ENCODE measurements at places on chromosomes 7 and 10.

GRCh38 chr7:43463401-43463980 is 119.4 kb upstream of the STK17A start:
- no peak for DNase-seq

- no peak for DNase-seq
Observed at GRCh38 chr10:117594722-117595121, 52.2 kb downstream of the EMX2 start.

DNA sequence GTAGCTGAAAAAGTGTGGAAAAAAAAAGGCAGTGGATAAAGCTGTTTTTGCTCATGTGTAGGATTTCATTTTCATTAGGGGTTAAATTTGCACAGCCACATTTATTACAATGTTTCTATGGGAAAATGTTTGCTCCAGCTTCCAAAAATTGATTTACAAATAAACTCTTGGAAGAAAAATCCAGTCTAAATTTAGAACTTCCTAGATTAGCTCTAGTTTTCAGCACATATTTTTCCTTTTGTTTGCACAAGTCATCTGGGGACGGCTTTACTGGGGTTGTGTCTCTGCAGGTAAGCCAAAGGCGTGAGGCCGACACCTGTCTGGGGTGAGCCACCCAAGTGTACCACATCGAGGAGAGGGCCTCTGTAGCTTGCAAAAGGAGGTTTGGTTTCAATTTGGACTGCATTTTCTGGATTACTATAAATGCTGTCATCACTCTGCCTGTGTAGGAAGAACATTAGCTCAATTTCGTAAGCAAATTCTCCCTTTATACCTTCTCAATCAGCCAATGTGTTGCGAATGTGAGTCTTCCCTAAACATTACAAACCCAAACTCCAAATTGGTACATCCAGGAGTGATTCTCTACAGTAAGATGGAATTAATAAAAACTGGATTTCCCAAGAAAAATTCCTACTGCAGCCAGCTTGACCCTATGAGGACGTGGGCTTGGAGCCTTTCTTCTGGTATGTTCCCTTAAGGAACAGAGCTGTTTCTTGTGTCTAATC is 89.5 kb upstream of the ZNF438 start:
- no peak for DNase-seq

GRCh38 chr10:59771162-59771807 is 18.0 kb upstream of the MRLN start:
- no peak for DNase-seq

- DNase-seq: no peak
Observed at GRCh38 chr10:3233486-3233990, 61.0 kb upstream of the PITRM1 start.

- DNase-seq: no peak
Observed at GRCh38 chr7:128303643-128304042, 40.1 kb downstream of the RBM28 start.

DNA sequence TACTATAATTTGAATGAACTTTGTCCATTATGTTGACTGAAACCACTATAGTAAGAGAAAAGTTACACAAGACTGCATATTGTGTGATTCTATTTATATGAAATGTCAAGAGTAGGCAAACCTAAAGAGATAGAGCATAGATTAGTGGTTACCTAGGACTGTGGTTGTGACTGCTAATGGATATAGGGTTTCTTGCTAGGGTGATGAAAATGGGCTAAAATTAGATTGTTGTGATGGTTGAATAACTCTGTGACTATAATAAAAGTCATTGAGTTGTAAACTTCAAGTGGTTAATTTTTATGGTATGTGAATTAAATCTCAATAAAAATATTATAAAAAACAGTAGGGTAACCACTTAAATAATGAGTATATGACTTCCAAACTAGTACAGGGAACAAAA is 142.9 kb upstream of the AHR start:
- no peak for DNase-seq

DNA sequence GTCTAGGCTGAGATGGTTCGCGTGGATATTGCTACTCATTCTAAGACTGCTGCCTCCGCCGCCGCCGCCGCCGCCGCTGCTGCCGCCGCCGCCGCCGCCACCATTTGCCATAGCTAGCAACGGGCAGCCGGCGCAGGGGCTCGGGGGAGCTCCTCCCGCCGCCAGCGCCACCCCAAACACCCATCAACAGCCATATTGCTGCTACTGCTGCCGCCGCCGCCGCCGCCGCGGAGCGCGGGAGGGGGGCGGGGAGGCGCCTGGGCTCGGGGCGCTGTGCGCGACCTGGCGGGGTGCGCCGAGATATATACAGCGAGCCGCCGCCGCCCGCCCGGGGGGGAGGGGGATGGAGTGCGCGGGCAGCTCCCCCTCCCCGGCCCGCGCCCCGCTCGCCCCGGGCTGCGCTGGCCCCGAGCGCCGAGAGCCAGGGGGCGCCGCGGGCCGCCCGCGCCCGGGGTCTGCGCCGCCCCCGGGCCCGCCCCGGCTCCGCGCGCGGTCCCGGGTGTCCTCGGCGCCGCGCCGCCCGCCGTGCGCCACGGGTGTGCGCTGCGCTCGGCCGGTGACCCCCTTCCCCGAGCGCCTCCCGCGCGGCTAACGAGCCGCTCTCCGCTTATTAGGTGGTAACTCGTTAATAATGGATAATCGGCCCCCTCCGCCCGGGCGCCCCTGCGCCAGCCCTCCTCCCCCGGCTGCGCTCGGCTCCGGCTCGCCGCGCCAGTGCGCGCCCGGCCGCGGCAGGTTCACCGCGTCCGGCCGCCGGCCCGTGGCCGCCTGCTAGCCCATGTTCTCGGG is at the start of gene KCNMA1:
Gene KCNMA1, minus strand, starts transcription at position 277 of the 789 bp plus-strand sequence.
- no peak for DNase-seq

- DNase-seq: no peak
Observed at GRCh38 chr7:120547605-120548004, 274.6 kb downstream of the KCND2 start.

DNA sequence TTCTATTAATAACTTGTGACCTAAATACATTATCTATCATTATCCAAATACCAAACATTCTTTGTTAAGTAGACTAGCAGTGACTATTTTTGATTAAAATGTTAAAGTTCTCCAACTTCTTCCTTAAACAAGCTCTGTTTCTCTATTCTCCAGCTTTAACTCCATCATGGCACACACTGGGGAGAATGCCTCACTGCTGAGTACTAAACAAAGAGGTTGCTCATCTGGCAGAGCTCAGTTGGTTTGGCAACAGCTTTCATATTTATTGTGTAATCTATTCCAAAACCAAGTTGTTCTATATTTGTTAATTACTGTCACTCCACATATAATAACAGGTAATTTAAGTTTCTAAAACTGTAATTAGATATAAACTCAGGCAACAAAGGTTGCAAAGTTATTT is 89.6 kb downstream of the USP6NL start:
- DNase-seq: no peak

GRCh38 chr7:134996097-134996550 is 9.8 kb downstream of the AGBL3 start:
- no peak for DNase-seq

DNA sequence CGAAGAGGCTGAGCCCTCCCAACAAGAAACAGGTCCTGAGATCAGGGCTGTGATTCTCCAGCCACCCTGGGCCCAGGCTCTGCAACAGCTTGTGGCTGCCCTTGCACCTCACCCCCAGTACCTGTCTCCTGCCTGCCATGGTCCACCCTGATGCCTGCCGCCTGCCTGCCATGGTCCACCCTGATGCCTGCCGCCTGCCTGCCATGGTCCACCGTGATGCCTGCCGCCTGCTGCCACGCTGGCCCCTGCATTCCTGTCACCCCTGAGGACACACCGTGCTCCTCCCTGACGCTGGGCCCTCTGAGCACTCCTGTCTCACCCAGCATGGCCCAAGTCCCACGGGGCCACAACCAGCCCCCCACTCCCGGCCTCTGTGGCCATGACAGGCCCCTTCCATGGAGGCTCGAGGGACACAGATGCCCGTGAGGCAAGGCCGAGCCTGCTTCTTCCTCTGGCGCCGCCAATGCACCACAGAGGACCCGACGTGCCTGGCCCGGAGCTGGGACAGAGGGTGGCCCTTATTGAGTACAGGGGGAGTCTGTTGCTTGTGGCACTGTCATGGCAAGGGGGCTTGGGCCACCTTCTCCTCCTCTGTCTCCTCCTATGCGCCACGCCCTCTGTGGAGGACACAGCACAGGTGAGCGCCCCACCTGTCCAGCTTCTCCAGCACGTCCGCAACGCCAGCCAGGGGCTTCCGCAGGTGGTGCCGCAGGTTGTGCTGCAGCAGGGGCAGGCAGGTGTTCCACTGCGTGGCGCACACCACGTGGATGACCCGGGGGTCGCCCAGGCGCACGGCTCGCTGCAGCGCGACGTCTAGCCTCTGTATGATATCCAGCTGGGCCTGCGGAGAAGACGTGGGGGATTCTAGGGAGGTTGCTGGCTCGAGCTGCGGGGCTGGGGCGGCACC is 18.1 kb downstream of the CFAP46 start:
- DNase-seq: no peak

DNA sequence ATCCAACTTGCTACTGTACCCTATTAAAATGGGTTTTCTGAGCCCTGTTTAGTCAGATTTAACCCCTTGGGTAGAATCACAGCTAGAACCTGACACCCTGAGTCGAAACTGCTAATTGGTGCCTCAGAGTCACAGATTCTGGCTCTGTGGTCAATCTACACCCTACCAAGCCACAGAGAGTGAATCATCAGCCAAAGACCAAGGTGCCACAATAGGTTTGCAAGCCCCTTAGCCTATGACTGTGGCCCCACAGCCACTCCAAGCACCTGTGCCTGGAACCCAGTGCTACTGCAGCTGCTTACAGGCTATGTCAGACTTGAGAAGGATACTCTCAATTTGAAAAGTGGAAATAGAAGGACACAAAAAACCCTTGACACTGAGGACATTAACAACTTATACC is 202.8 kb upstream of the KCND2 start:
- DNase-seq: no peak

DNA sequence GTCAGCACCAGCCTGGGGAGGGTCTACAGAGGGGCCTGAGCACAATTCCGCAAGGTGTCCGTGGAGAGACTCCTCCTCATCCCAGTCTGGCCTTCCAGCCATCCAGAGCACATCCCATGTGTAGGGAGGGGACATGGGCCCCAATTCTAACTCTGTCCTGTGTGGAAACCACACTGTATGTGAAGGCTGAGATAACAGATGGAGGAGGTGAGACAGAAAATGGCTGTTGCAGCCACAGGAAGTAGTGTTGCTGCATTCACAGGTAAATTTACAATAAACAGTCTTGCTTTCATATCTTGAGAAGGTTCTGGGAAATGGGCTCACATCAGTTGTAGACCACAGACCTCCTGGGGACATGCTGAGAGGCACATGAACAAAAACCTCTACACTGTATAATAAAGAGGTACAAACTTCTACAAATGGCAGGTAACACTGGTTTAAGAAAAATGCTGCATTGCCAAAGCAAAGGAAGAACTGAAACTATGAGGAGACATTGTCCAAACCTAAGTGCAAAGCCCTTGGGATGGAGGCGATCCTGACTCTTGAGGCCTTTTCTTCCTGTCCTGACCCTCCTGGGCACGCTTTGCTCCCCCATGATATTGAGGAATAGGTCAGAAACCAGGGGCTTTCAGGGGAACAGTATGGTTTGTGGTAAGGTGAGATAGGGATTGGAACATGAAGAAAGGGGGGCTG is 21.6 kb upstream of the GIMAP2 start:
- no peak for DNase-seq

GRCh38 chr10:57336341-57336740 is 931.4 kb downstream of the IPMK start:
- DNase-seq: no peak

DNA sequence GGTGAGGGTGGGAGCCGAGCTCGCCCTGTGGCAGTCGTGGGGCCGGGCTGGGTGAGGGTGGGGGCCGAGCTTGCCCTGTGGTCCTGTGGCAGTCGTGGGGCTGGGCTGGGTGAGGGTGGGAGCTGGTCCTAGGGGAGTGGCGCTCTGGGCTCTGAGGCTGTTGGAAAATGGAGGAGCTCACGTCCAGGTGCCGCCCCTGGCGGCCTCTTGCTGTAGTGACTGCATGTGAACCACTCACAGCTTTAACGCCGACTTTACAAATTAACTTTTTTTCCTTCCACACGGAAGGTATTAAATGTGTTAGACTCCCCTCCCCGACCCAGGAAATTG is 312.6 kb downstream of the WDR37 start:
- no peak for DNase-seq

DNA sequence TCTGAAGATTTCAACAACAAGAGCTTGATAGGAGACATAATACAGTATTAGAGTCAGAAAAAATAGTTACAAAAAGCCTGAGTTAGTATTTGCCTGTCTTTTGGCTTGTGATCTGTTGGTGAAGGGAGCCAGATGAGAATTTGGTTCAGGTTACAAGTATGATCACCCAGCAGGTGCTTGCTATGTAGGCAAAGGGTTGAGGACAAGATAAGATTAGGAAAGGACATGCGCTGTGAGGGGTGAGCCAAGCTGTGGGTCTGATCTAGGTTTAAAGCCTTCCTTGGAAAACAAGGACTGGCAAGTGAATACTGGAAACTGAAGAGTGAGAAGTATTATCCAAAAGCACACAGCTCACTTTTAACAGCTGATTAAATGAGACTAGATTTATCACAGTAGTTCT is 28.7 kb upstream of the CD36 start:
- no peak for DNase-seq

DNA sequence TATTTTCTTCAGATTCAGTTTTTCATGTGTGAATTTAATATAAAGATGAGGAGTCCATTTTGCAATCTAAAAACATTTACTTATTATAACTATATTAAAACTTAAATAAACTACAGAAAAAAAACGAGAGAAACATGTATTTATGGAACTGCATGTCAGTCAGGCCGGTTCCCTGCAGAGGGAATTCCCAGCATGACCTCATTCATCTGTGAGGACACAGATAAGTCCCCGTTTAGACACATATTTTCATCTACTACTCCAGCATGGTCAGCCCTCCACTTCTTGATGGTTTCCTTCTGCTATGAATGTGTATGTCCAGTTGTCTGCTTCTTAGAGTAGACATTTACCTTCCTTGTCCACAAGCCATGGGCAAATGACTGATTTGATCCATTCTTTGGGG is 339.1 kb downstream of the SEMA3D start:
- no peak for DNase-seq

- DNase-seq: no peak
Observed at GRCh38 chr7:99559175-99559915, 903 bp downstream of the ZNF655 start.

- DNase-seq: no peak
Observed at GRCh38 chr7:123966936-123967335, 41.9 kb downstream of the SPAM1 start.

- no peak for DNase-seq
Observed at GRCh38 chr7:23811540-23811939, 101.5 kb downstream of the STK31 start.

DNA sequence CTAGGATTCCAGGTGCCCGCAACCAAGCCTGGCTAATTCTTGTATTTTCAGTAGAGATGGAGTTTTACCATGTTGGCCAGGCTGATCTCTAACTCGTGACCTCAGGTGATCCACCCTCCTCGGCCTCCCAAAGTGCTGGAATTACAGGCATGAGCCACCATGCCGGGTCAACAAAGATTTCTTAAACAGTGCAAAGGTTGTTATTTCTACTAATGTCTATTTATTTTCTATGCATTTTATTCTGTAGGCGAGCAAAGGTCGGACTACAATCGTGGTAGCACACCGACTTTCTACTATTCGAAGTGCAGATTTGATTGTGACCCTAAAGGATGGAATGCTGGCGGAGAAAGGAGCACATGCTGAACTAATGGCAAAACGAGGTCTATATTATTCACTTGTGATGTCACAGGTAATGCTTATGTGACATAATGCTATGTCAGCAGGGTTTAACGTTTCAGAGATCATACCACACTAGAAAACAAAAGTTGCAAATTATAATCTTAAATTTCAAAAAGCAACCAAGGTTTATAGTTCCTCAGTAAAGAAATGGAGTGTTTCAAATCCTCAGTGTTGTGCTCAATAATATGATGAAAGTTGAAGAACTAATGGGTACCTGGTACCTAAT is 65.9 kb downstream of the ABCB5 start:
- DNase-seq: no peak

- DNase-seq: no peak
Observed at GRCh38 chr10:53111529-53111928, 338.9 kb upstream of the MBL2 start.

Measured in mucosa of gallbladder (tissue), 1 donor.